Renal pelvis (tissue), 12 donors: ENCODE measurements at places on chromosomes 4 and X.
A peak's percentile ranks its signal among the peaks of the same experiment; 100 is the strongest.

- DNase-seq: no peak
Observed at GRCh38 chrX:39636481-39636880, 461.3 kb downstream of the BCOR start.

DNA sequence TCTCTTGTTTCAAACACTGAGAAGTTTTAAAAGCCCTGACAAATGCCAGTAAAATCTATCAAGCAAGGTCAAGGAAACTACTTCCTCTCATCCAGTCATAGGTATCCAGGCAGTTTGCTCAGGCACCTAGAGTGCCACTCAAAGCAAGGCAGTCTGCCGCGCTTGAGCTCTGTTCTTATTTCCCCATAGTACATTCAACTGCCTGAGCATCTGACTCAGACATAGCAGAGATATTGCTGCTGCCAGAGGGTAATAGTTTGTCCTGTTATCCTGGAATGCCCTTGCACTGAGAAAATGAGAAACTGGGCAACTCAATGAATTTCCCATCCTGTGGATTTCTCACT, 16.1 kb upstream of the ATP8A1 start:
- no peak for DNase-seq

DNA sequence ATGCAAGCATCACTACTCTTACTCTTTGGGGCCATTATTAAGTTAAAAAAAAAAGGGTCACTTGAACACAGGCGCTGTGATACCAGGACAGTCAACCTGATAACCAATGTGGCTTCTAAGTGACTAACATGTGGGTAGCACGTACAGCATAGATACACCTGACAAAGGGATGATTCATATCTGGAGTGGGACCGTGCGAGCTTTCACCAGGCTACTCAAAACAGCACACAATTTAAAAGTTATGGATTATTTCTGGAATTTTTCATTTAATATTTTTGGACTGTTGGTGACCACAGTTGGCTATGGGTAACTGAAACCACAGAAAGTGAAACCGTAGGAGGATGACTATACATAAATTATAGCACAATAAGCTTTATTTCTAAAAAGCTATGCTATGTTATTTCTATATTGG, 113.8 kb upstream of the STIM2 start:
- no peak for DNase-seq

- no peak for DNase-seq
Observed at GRCh38 chrX:997631-998137, 214.8 kb downstream of the CRLF2 start.

GRCh38 chr4:159015841-159016240, 87.0 kb upstream of the RAPGEF2 start:
- DNase-seq: no peak

GRCh38 chr4:76539979-76540378, 105.0 kb downstream of the SHROOM3 start:
- no peak for DNase-seq

GRCh38 chr4:37816006-37816405, 10.5 kb upstream of the PGM2 start:
- no peak for DNase-seq

DNA sequence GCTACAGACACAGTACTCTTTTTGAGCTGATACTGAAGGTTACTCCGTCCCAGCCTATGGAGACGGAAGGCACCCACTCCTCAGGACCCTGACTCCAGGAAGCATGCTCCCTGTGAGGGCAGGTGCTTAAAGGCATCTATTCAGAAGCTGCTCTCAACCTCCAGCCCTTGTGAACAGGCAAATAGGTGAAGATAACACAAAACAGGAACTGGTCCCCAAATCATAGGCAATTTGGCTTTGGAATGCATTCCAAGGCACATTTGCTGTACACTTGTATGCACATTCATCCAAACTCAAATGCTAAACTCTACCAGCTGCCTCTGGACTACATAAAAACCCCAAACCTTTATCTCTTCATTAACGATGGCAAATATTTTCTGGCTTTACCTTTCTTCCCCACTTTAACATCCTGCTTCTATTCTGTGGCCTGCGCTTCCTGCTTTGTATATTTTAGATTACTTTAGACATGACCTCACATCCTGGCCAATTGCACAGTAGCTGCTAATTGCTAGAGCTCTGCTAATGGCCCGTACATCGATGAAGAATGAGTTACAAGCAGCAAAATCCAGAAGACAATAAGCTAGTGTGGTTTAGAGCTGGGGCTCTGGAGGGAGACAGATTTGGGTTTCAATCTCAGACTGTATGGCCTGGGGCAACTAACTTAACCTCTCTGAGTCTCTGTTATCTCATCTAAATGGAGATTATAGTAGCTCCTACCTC, 3.2 kb downstream of the SEL1L3 start:
- DNase-seq: no peak

DNA sequence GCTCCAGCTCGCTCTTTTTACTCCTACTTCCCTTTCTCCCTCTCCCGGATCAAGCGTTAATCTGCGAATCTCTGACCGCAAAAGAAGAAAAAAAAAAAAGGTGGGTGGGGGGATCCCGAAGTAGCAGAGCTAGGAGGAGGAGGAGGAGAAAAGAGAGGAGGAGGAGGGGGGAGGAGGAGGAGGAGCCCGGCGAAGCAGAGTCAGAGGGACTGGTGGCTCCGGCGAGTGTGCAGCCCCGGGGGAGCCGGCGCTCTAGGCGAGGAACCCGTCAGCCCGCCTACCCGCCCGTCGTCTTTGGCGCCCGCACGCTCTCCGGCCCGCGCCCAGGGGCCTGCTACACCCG, at the start of gene NHSL2:
Gene NHSL2, plus strand, starts transcription at position 203 of the 343 bp plus-strand sequence.
- no peak for DNase-seq

DNA sequence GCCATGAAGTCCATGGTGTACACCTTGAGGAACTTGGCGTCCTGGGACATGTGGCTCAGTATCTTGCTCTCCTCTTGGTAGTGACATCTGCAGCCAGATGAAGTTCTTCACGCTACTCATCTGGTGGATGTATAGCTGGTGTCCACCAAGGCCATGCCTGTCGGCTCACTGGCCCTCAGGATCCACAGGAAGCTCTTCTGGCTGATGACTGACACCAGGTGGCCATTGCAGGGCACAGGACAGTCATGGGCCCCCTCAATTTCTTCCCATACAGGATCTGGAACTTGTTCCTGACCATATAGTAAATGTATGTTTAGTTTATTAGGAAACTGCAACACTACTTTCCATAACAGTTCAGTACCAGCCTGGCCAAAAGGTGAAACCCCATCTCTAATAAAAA, 10.3 kb upstream of the CLCN5 start:
- DNase-seq: no peak

GRCh38 chr4:27123123-27123768, 262.6 kb downstream of the STIM2 start:
- DNase-seq: no peak

- no peak for DNase-seq
Observed at GRCh38 chrX:45424326-45424725, 223.7 kb upstream of the DIPK2B start.

DNA sequence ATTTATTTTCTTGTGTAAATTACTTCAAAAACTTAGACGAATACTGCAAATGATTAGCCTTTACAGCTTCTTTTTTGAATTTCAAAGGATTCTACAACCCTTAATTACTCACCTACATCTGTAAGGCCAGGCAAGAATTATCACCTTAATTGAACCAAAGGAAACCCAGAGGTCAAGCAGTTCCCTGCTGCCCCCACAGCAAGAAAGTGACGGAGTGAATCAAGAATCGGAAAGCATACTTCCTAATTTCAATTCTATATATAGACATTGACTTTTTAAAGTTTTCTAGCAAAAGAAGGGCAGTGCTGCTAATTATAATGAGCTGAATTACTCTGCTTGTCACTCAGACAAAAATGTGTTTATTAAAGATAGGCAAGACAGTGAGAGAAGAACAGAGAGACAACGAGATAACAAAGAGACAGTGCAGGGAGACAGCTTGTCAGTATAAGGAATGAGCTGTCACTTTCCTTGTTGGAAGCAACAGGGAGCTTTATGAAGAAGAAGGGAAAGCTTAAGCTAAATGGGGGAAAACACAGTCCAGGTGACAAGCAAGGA, 47.5 kb upstream of the SPANXN4 start:
- DNase-seq: no peak

- no peak for DNase-seq
Observed at GRCh38 chr4:56156141-56156540, 207.4 kb downstream of the CEP135 start.

DNA sequence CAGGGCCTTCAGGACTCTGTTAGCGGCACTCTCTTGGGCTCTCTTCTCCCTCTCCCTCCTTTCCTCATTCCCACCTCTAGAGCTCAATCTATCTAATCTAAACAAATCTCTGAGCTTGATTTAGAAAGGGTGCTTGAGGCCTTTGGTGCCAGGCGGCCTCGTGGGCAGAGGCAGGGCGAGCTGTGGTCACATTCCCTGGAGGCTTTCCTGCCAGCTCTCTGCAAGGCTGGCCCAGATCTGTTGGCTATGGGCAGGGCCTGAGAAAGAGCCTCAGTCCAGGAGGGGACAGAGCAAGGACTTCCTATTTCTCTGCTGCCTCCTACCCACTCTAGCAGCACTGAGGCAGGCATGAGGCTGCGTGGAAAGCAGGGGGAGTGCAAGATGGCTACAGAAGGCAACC, 38.6 kb downstream of the PJA1 start:
- no peak for DNase-seq

DNA sequence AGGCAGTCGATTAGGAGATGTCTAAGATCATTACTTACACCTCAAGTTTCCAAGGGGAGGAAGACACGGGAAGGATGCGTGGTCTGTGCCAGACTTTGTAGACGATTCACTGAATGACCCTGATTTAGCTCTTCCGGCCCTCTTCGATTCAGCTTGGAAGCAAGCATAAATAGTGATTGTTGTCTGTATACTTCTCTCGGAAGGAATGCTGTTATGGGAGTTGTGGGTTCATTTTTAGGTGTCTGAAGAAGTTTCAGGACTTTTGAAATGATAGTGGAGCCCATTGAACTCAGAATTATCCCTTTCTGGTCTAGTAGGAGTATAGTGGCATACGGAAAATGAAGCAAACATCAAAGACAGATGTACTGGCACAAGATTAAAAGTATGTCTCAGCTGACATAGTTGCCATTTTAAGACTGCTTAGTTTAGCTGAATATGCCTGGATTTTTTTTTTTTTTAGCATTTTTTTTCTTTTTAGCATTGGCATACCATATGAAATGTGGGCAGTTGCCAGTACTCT, 1.0 kb upstream of the ANKRD17 start:
- no peak for DNase-seq

DNA sequence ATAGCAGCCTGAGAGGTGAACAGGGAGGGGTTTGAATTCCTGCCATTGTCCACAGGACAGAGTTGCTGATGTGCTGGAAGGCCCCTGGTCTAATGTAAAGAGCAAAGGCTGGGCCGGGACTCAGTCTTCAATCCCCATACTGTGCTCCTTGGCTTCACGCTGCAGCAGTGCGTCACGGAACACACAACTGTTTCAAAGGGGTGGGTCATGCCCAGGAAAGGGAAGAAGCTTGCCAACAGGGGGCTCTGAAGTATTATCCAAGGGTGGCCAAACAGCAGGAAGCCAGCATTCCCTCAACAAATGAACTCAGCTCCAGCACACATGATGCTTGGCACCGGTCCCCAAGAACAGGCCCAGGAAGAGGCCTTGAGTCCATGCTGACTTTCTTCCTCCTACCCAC, 122.5 kb downstream of the NFKB1 start:
- DNase-seq: peak; percentile 34

GRCh38 chr4:7770224-7771050, 169.2 kb downstream of the AFAP1 start:
- DNase-seq: no peak

DNA sequence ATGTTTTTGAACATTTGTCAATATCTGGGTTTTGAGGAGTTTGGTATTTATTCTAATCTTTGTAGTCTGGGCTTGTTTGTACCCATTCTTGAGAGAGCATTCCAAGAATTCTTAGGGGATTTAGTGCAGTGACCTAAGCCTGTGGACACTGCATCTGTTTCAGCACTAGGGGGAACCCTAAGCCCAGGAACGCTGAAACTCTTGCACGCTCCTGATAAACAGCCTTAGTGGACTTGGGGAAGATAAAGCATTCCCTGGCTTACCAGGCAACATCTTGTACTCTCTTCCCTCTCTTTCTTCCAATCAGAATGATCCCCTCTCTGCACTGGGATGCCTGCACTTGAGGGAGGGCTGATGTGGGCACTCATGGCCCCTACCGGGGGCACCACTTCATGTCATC, 654.9 kb upstream of the HTR2C start:
- DNase-seq: no peak

DNA sequence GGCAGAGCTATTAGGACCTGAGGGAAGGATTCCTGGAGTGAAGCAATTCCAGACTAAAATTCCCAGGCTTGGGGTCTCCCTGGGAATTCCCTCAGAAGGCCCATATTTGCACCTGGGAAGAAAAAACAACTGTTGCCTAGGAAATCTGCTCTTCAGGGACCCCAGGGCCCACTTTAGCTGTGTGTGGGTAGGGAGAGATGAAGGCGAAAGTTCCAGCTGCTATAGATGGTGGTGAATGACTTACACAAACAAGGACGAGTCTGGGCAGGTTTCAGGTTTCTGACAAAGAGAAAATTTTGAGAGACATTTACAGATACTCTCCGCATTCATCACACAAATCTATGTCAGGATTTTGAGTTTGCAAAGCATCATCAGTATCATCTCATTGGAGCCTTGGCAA, 126.1 kb downstream of the GPC3 start:
- no peak for DNase-seq

- no peak for DNase-seq
Observed at GRCh38 chr4:75696071-75696470, 22.9 kb upstream of the G3BP2 start.

GRCh38 chr4:52869656-52870055, 7.5 kb downstream of the RASL11B start:
- DNase-seq: no peak

DNA sequence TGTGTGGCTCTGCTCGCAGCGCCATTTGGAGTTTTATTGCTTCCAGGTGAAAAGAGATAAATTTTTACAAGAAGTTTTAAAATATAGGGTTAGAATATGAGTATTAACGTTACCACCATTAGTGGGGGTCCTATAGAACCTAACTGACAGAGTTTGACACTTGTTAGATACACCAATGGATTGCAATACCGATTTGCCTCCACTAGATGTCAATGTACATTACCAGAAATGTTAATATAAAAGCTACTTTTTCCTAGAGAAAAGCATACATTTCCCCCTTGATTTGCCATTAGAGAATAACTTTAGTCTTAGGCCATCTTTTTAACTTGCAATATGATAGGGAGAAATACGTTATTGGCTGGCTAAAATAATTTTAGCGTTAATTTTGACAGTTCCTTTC, 108.4 kb downstream of the LINC00632 start:
- DNase-seq: peak; percentile 8

- DNase-seq: no peak
Observed at GRCh38 chr4:48654015-48654664, 125.9 kb downstream of the FRYL start.

DNA sequence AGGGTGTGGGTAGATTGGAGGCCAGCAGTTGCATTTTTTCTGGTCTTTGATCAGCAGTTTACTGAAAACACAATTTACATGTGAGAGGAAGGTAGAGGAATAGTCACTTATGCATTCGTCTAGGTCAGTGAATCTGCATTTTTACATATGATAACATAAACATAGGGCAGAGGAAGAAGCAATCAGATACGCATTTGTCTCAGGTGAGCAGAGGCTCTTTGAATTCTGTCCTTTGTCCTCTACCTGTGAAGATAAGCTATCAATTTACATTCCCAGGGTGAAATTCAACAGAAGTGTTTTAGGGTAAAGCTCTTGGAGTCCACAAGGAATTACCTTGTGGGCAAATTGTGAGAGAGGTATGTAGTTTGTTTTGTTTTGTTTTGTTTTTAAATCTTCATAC, 306.5 kb downstream of the MAGEB5 start:
- no peak for DNase-seq

- DNase-seq: no peak
Observed at GRCh38 chr4:95021099-95021498, 263.3 kb downstream of the BMPR1B start.

- no peak for DNase-seq
Observed at GRCh38 chrX:125651426-125651825, 331.8 kb downstream of the TEX13C start.
